ENCODE measurements at places on chromosomes 1 and 21.

DNA sequence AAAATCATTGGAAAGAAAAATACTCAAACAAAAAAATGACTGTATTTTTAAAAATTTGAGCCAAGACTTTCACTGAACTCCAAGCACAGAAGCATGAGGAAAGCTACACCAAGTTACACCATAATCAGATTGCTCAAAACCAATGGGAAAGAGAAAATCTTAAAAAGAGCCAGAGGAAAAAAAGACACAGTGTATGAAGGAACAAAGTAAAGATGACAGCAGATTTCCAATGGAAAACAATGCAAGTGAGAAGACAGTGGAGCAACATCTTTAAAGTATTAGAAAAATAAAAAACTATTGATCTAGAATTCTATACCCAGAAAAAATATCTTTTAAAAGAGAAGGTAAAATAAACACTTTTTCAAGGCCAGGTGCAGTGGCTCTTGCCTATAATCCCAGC is 147.8 kb upstream of the ZBTB40 start:
- DNase-seq: no peak

DNA sequence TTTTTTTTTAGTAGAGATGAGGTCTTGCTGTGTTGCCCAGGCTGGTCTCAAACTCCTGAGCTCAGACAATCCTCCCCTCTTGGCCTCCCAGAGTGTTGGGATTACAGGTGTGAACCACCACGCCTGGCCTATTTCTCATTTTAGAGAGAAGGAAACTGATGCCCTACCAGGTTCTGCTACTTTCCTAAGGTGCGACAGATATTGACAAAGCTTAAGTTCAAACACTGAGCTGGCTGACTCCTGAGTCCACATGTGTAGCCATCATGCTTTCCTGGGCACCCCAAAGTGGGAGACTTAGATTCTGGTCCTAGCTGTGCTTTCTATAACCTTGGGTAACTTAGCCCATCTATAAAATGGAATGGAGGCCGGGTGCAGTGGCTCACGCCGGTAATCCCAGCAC is 5.1 kb upstream of the TMEM222 start:
- no peak for DNase-seq

DNA sequence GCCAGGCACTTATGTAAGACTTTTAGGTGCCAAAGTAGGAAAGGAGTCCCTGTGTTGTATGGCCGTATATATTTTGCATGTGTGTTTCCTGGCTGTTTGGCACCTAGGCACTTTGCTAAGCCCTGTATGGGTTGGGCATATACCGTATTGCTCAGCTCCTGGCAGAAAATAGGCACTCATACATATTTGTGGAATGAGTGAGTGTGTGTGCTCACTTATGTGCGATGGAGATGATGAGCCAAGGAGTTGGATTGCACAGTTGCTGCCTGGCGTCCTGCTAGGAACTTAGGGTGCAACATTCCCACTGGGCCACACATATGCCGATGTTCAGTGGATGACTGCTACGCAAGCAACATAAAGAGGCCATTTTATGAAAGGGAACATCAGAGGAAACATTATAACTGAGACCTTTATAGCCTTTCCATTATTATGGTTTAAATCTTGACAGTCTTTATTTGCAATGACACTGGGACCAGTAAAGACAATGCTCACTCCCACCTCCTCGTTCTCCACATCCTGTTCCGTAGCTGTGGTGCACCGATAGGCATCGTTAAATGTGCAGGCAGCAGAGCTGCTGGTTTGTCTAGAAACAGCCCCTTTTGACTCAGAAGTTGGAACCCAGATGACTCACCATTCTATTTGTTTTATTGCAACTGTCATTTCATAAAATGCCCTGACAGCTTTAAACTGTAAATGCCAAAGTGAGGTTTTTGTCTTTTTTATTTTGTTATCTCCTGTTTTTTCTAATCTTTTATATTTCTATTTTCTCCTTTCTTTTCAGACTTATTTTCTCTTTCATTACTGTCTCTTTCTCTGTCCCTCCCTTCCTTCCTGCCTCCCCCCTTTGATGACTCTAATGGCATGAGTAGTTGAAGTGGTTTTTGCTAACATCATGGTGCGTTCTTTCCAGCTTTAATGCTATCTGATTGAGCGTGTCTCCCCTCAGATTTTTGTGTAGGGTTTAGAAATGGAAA is 36.1 kb downstream of the PEX14 start:
- DNase-seq: peak; percentile 49

- DNase-seq: no peak
Observed at GRCh38 chr1:96362623-96363022, 359.0 kb upstream of the PTBP2 start.

GRCh38 chr1:15833069-15833679 is 14.3 kb upstream of the SPEN start:
- DNase-seq: peak; percentile 25

DNA sequence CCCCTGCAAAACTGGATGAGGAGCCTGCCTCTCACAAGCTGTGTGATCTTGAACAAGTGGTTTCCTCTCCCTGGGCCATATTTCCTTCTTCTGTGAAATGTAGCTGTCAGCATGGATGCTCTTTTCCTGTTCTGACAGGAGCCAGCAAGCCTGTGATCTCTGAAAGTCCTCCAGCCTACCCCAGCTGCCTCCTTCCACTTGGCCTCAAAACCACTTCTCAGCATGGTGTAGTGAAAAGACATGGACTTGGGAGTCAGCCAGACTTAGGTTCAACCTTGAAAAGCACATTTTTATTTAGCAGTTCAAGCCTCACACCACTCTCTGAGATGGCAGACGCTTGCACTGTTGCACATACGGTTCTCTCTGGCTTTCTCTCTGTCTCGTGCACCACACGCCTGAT is 292.9 kb upstream of the DUSP10 start:
- DNase-seq: no peak

GRCh38 chr21:34846601-34847112 is 177.9 kb downstream of the CLIC6 start:
- DNase-seq: no peak

DNA sequence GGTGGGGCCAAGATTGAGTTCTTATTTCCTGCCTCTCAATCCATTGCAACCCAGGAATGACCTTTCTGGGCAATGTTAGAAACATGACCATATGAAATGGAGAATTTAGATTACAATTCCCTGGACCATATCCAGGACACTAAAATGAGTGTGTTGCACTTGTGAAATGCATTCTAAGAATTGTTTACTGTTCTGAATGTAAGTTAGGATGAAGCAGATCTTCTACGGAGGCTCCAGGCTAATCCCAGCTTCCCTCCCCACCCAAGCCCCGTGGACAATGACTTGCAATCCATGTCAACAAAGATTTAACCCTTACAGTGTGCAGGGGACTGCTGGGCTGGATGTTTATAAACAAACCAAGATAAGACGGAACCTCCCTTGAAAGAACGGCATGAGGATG is 31.7 kb upstream of the HAO2 start:
- DNase-seq: no peak

DNA sequence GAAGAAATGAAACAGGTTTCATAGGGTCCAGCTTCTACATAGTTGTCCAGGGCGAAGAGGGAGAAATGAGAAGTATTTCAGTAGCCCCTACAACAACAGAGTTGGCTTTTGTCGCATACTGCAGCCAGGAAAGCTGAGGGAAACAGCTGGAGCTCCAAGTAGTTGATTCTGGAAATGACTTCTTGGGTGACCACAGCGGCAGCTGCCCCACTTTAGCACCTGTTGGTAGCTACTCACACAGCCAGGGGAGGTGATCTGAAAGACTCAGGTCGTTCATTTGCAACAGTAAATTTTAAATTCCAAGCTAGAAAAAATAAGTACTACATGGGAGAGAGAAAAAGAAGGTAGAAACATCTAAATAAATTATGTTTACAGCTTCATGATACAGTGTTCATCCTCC is 2.3 kb downstream of the TTC13 start:
- DNase-seq: no peak

Data from activated T-cell treated with anti-CD3 and anti-CD28 coated beads for 1 hour (primary cell).